ENCODE measurements at places on chromosomes 12 and 14.

GRCh38 chr12:22709292-22709691 is 84.3 kb downstream of the ETNK1 start:
- DNase-seq, result peak; percentile 5

DNA sequence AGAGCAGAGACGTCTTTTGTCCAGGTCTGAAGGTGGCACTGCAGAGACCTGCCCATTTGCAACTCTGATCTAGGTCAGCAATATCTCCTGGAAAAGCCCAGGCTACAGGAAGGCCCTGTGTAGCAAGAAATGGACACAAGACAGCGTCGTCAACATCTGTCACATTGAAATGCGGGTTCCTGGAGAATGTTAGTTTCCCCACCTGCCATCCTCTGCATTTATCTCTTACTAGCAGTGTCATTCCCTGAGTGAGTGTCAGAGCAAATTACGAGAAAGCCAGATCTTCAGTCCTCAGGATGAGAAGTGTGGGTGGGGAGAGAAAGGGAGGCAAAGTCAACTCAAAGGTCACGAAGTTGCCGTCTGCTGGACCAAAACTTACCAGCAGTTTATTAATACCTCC is 27.4 kb upstream of the FLVCR2 start:
- DNase-seq, result no peak

DNA sequence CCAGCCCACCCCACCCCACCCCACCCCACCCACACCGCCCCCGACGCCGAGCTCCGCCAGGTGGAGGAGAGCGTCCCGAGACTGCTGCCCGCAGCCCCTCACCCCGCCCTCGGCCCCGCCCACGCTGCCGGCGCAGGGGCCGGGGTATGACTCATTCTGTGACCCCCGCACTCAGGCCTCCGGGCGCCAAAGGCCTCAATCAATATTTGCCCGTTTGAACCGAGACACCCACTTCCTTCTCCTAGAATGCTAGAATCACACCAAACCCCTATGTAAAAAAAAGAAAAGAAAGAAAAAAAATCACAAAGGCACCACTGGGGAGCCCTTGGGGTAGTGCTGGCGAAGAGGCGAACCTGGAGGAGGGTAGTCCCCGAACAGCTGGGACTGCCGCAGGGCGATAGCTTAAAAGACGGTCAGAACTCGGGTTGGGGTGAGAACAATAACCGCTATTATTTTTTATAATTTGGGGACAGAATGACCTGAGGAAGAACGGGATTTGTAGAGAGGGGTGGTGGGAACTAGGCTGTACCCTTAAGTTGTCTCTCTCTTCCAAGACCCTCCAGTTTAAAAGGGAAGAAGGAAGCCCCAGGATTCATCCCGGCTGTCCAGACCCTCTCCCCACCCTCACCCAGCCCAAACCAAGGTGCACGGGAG is 894 bp downstream of the KRT8 start:
- DNase-seq, result peak; percentile 42

DNA sequence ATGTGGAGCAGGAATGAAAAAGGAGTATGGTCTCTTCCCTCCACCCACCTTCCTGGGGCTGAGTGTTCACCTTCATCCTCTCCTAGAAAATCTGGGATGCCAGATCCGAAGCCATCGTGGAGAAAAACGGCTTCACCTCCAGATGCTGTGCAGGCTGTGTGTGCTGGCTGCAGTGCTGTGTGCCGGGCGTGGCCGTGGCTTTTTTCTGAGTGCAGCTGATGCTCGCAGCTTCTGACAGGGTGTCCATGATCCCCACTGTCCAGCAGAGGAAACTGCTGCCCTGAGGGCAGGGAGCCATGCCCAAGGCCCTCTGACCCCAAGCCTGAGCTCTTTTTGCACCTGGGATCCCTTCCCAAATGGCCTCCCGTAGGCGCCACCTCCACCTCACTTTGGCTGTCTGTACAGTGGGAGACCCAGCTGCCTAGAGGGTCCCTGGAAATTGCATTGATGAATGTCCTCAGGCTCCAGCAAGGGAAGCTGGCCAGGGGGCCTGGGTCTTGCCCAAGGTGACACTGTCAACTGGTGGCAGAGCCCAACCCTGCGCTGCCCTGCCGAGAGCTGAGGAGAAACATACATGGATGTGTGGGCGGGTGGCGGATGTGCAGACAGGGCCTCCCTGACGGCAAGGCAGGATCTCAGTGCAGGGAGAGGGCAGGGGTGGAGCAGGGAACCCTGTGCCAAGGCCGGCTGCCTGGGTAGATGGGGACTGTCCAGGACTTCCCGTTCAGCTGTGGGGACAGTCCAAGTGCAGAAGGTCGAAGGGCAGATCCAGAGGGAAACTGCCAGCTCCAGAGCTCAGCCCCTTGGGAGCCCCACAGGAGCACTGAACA is 53.3 kb downstream of the BEGAIN start:
- no peak for DNase-seq

DNA sequence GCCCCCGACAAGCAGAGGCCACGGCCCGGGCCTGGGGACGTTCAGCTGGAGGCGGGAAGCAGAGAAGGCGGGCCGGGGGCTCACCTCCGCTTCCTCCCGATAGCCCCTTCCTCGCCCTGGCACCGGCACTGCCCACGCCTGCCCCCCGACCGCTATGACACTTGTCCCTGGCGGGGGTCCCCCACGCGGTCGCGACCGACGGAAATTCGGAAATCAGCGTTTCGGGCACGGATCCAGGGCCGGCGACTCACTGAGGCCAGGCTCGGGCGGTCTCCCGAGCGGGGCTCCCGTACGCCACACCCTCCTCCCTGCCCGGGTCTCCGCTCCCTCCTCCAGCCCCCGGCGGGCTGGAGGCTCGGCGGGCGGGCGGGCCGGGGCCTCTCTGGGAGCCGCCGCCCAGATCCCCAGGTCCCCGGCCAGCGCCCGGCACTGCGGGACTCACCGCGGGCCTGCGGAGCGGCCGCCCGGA is 581 bp downstream of the PITPNM2 start:
- DNase-seq, result no peak

DNA sequence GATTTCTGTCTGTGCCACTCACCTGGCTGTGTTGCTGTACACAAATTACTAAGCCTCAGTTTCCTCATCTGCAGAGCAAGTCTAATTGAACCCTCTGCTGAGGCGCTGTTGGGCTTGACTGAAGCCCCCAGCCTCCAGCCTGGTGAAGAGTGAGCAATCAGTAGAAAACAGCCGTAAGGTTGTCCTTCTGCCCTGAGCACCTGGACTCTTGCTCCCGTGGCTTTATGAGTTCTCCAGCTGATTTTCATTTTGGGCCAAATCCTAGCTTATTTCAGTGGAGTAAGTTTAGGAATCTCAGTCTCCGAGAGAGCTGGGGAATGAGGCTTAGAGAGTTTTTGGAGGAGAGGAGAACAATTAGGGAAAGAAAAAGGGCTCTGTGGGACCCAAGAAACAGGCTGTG is 133.9 kb upstream of the EVL start:
- no peak for DNase-seq

All from NCI-H1105 (cell line).